DND-41 (cell line): ENCODE measurements at places on chromosomes 1 and 21.

DNA sequence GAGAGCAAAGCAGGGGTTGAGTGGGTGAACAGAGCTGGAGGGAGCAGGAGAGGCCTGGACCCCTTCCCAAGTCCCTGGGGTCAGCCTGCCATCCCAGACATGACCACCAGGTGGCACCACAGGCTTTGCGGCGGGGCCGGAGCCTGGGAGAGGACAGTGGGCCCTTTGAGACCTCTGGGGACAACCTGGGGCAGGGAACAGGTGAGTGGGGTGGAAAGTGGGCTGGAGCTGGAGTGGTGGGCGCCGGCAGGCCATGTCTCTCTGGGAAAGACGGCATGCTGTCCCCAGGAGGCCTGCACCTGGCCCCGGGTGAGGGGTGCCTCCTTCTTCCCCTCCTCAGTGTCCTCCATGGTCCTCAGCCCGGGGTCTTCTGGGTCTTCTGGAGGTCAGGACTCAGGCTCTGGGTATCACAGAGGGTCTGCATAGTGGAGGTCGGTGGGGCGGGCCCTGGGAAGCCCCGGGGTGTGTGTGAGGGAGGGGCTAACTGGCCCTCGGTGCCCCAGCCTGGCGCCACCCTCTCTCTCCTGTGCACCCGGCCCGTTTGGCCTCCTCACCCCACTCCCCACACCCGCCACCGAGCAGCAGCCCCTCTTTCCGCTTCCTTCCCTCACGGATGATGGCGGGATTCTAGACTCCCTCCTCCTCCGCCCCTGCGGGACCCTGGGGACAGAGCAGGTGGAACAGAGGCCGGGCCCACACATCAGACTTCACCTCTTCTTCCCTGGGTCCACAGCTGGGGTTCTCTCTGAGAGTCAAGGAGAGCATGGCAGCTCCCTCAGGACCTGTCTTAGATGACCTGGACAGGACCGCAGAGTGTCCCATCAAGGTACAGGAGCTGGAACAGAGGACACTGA is 28.5 kb upstream of the PKP1 start:
- peak; percentile 71 for DNase-seq

DNA sequence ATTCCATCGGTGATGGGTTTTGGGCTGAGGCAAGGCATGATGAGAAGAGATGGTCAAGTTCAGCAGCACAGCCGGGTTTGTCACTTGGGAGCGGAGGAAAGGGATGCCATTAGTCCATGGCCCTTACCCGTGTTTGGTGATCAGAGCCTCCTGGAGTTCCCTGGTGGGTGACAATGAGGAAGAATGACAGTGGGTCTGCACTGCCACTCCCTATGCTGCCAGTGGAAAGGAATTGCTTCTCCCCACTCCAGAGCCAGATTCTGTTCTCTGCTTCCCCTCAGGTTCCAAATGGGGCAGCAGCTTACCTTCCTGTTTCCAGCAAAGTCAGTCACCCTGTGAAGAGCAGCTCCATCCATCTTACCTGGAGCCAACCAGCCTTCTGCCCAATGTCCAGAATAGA is 393.1 kb downstream of the PTPRU start:
- DNase-seq = no peak

DNA sequence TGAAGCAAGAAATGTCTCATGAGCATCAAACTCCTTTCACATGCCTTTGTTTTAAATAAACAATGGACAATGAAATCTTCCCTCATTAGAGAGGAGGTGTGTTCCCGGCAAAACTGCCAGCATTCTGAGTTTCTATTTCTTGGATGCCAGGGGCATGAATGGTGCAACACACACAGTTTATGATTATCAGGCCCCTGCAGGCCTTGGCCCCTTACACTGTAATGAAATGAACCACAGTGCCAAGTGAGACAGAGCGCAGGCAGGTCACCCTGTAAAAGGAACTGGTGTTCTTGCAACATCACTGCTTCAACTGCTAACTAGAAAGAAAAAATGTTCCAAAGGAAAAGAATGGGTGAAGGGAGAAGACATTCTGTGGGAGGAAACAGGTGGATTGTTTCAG is 3.8 kb upstream of the PIGC start:
- DNase-seq = no peak

DNA sequence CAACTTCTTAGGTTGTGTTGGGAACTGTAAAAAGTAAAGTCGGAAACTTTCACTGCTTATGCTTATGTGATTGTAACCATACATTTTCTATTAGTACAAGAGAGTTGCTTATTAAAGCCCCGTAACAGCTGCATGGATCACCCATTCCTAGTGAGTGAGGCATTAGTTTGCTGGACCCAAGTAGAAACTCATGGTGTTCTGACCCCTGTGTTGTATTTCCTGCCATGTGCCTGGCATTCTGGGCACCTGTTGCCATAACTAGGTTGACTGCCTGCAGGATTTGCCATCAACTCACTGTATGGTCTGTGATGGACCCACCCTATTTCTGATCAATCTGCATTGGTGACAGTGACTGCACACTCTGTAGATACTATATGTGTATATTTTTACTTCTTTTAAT is 173.0 kb downstream of the PGBD5 start:
- no peak for DNase-seq

- no peak for DNase-seq
Observed at GRCh38 chr1:172135978-172136610, 284.4 kb upstream of the C1orf105 start.

GRCh38 chr1:23478896-23479665 is 4.9 kb downstream of the ASAP3 start:
- DNase-seq = no peak

DNA sequence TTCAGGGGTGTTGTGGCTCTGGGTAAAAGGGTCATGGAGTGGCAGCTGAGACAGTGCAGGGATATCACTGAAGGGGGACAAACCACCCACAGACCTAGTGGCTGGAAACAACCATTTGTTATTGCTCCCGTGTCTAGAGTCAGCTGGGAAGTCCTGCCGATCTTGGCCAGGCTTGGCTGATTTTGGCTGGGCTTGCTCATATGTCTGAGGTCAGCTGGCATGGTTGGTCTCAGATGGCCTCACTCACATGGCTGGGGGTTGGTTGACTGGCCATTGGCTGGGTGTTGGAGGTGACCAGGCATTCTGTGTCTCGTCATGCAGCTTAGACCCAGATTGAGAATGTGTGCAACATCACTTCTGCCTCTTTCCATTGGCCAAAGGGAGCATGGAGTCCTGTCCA is 203.8 kb upstream of the POU3F1 start:
- no peak for DNase-seq

GRCh38 chr1:196544617-196545016 is 63.6 kb downstream of the KCNT2 start:
- no peak for DNase-seq
